ENCODE measurements at places on chromosomes 11 and 22.

GRCh38 chr11:95904009-95904650, 19.8 kb downstream of the MTMR2 start:
- DNase-seq, result no peak

- DNase-seq, result no peak
Measured at GRCh38 chr11:96365493-96365892, 22.5 kb upstream of the MAML2 start.

GRCh38 chr11:69984457-69985261, 93.5 kb upstream of the ANO1 start:
- DNase-seq, result no peak

- peak; percentile 71 for DNase-seq
Measured at GRCh38 chr22:39253435-39254070, 8.8 kb upstream of the PDGFB start.

GRCh38 chr11:56183459-56183858, 7.0 kb downstream of the OR5J2 start:
- DNase-seq, result no peak

- no peak for DNase-seq
Measured at GRCh38 chr11:110757962-110758755, 45.9 kb upstream of the ARHGAP20 start.

- no peak for DNase-seq
Measured at GRCh38 chr11:72702096-72702495, 27.9 kb upstream of the PDE2A start.

DNA sequence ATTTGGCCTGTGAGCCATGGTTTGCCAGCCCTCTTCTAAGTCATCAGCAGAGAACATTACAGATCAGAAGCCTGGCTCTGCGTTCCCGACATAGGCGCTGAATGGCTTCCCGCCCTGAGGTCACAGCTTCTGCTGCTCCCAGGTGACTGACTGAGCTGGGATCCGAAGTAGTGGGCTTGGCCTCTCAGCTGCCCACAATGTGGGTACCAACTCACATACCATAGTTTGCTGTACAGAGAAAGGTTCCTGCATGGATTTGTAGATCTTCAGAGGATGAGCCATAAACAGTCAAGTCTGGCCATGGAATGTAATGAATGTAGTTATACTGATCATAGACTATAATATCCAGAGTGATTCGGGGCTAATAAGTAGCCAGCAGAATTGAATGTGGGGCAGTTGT, 42.6 kb downstream of the TEAD1 start:
- no peak for DNase-seq
